ENCODE measurements at places on chromosomes 4 and X. TPM values are rescaled to one million over a fixed set of nuclear protein-coding genes. Genes with fewer than 3 reads are reported as not detected.

- H3K4me3 ChIP-seq, result no peak overlapping the region
- no peaks in the 10 kb centered on the region for H3K36me3 ChIP-seq
- no peak overlapping the region for H3K27ac ChIP-seq
- H3K27me3 ChIP-seq, result no peaks in the 10 kb centered on the region
- H3K4me1 ChIP-seq, result peaks cover 7% of the 10 kb centered on the region
- no peak for DNase-seq
These were observed 20.6 kb downstream of the ZNF721 start for GRCh38 chr4:478373-478772.

DNA sequence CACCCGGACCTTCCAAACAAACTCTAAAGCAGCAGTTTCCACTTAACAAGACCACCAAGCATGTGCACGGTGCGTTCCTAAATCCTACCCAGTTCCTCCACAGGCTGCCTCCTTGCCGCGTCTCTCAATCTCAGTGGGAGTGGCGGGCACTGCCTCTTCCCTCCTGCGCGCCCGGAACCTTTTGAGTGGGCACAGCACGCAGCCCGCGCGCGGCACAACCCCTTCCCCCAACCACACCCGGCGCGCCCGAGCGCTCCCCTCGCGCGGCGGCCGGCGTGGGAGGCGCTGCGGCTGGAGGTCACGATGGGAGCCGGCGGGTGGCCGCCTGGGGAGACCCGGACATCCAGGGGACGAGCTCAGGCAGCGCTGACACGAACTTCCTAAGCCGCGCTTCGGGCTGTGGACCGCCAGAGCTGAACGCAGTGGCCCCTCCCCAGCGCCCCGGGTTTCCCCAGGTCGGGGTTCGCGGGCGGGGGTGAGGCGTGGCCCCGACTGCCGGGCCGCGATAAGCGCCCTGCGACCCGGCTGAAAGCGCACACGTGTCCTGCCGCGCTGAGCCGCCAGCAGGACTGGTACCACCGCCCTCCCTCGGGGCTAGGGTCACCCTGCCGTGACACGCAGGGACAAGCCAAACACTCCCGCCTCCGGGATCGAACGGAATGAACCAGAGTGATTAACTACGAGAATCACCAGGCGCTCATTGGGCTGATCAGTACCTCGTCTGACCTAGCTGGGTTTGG lies at the start of gene ABCG2:
ABCG2 (minus strand) TSS at position 151 of the 740 bp plus-strand sequence. CDS start 18,644 bp downstream, outside the sequence.
- H3K4me3 ChIP-seq, result peak within 1 kb of the TSS; percentile 41
- no peaks in the 10 kb centered on the region for H3K36me3 ChIP-seq
- DNase-seq, result peak; percentile 0
- H3K4me1 ChIP-seq, result no peaks in the 10 kb centered on the region
- no peak within 1 kb of the TSS for H3K27ac ChIP-seq

- H3K27me3 ChIP-seq, result no peaks in the 10 kb centered on the region
- H3K4me1 ChIP-seq, result no peaks in the 10 kb centered on the region
- no peaks in the 10 kb centered on the region for H3K36me3 ChIP-seq
- DNase-seq, result no peak
These were observed 161.3 kb upstream of the MAGEB18 start for GRCh38 chrX:25976683-25977310.

GRCh38 chr4:30760551-30760950 lies 40.4 kb downstream of the PCDH7 start:
- H3K27ac ChIP-seq, result no peak overlapping the region
- H3K4me1 ChIP-seq, result no peaks in the 10 kb centered on the region
- H3K4me3 ChIP-seq, result no peak overlapping the region
- H3K27me3 ChIP-seq, result no peaks in the 10 kb centered on the region
- no peaks in the 10 kb centered on the region for H3K36me3 ChIP-seq

DNA sequence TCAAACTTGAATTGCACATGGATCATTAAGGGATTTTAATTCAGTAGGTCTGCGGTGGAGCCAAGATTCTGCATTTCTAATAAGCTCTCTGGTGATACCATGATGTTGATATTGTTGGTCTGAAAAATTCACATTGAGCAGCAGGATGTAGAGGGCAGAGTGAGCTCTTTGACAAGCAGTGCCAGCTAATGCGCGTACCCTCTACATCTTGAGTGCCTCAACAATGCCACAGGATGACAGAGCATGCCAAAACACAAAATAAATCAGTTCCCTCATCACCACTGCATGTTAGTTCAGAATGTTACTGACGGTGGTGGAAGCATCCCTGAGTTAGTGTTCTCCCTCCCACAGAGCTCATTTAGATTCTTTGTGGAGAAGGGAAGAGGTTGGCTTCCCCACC lies 23.5 kb downstream of the IL1RAPL1 start:
- no peaks in the 10 kb centered on the region for H3K4me1 ChIP-seq
- no peaks in the 10 kb centered on the region for H3K27me3 ChIP-seq
- DNase-seq, result no peak
- H3K36me3 ChIP-seq, result no peaks in the 10 kb centered on the region
- H3K27ac ChIP-seq, result no peak overlapping the region
- H3K4me3 ChIP-seq, result no peak overlapping the region

GRCh38 chrX:71095981-71096759 lies 519 bp downstream of the FOXO4 start:
- peaks cover 22% of the 10 kb centered on the region for H3K4me1 ChIP-seq
- H3K36me3 ChIP-seq, result no peaks in the 10 kb centered on the region
- DNase-seq, result peak; percentile 72
- no peaks in the 10 kb centered on the region for H3K27me3 ChIP-seq
- H3K4me3 ChIP-seq, result peak overlapping the region; percentile 90

DNA sequence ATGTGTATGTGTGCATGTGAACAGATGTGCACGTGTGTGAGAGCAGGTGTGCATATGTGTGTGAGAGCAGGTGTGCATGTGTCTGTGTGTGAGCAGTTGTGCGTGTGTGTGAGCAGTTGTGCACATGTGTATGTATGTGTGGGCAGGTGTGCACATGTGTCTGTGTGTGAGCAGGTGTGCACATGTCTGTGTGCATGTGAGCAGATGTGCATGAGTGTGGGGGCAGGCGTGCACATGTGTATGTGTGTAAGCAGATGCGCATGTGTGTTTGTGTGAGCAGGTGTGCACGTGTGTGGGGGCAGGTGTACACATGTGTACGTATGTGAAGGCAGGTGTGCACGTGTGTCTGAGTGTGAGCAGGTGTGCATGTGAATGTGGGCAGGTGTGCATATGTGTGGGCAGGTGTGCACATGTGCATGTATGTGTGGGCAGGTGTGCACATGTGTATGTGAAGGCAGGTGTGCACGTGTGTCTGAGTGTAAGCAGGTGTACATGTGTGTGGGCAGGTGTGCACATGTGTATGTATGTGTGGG lies 66.5 kb upstream of the LRPAP1 start:
- H3K36me3 ChIP-seq, result no peaks in the 10 kb centered on the region
- H3K27ac ChIP-seq, result no peak overlapping the region
- H3K4me3 ChIP-seq, result no peak overlapping the region
- H3K4me1 ChIP-seq, result no peaks in the 10 kb centered on the region
- no peak for DNase-seq

GRCh38 chr4:74529284-74530041 lies 84.5 kb downstream of the AREG start:
- no peaks in the 10 kb centered on the region for H3K27me3 ChIP-seq
- no peaks in the 10 kb centered on the region for H3K4me1 ChIP-seq
- H3K36me3 ChIP-seq, result no peaks in the 10 kb centered on the region
- no peak overlapping the region for H3K4me3 ChIP-seq
- H3K27ac ChIP-seq, result no peak overlapping the region
- DNase-seq, result no peak

DNA sequence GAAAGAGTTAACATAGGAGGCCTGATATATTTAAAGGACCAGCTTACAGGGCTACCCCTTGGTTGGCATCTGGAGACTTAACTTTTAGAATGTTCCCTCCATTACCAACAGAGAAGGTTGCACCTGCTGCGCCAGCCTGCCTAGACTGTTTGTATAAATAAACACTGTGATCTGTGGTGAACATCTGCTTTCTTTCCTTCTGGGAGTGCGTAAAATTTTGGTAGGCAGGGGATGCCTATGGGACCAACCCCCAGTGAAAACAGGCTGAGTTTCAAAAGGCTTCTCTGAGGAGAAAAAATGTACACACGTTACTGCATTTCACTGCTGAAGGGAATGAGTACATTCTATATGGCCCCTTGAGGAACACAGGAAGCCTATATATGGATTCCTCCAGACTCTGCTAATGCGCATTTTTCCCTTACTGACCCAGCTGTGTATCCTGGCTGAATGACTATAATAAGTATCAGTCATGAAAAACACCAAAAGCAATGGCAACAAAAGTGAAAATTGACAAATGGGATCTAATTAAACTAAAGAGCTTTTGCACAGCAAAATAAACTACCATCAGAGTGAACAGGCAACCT lies 13.8 kb downstream of the CENPC start:
- peaks cover 8% of the 10 kb centered on the region for H3K4me1 ChIP-seq
- peaks cover 29% of the 10 kb centered on the region for H3K36me3 ChIP-seq
- no peaks in the 10 kb centered on the region for H3K27me3 ChIP-seq
- no peak overlapping the region for H3K27ac ChIP-seq
- no peak for DNase-seq

GRCh38 chrX:40278340-40279090 lies 180.8 kb upstream of the BCOR start:
- H3K27me3 ChIP-seq, result no peaks in the 10 kb centered on the region
- H3K27ac ChIP-seq, result peak overlapping the region; percentile 51
- peak; percentile 89 for DNase-seq
- no peak overlapping the region for H3K4me3 ChIP-seq
- no peaks in the 10 kb centered on the region for H3K36me3 ChIP-seq

DNA sequence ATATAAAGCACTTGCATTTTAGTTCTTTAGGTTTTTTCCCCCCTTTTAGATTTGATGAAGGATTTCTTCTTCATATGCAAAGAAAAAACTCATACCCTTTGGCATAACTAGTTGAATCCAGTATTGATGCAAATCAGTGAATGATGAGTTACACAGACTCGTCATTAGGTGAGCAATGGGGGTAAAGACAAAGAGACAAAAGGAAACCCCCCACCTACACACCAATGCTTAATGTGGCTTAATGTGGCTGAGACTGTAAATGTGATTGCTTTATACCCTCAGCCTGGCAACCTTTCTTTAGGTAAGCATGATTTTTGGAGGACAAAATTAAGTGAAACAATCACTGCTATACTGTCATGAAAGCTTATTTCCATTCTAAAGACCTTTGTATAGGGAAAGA lies 39.5 kb downstream of the CD40LG start:
- DNase-seq, result no peak
- H3K36me3 ChIP-seq, result peaks cover 3% of the 10 kb centered on the region

DNA sequence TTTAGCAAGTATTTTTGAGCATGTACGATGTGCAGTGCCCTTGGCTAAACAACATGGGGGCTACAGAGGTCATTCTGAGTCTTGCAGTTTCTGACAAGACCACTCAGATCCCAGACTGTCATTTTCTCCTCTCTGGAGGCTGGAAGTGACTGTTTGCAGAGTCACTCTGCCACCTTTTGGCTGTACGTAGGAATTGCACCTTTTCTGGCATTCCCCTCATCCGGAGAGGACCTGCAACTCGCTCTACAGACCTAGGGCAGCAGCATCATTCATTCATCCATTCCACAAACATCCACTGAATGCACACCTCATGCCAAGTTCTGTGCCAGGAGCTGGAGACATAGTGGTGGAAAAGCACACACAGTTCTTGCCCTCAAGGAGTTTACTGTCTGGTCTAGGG lies 160.4 kb upstream of the GPR101 start:
- no peaks in the 10 kb centered on the region for H3K36me3 ChIP-seq
- H3K4me1 ChIP-seq, result no peaks in the 10 kb centered on the region
- no peaks in the 10 kb centered on the region for H3K27me3 ChIP-seq
- no peak overlapping the region for H3K4me3 ChIP-seq
- no peak overlapping the region for H3K27ac ChIP-seq
- DNase-seq, result no peak

DNA sequence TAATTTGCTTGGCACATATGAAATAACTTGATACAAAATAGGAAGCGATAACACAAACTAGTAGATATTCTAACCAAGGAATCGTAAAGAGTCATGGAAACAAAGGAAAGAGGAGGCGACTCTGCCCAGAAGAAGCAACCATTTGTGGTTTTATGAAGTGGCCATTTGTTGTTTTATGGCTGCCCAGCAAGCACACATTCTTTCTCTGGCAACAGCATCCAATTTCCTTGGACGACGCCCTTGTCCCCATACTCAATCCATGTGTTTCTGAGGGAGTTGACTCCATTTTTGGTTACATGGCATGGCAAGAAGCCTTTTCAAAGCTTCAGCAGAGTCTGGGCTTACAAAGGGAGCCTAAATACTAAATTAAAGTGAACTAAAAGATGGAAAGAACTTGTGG lies 295.1 kb downstream of the INPP4B start:
- H3K27ac ChIP-seq, result no peak overlapping the region
- H3K4me3 ChIP-seq, result no peak overlapping the region
- DNase-seq, result no peak
- no peaks in the 10 kb centered on the region for H3K27me3 ChIP-seq
- H3K4me1 ChIP-seq, result peaks cover 44% of the 10 kb centered on the region
- no peaks in the 10 kb centered on the region for H3K36me3 ChIP-seq

DNA sequence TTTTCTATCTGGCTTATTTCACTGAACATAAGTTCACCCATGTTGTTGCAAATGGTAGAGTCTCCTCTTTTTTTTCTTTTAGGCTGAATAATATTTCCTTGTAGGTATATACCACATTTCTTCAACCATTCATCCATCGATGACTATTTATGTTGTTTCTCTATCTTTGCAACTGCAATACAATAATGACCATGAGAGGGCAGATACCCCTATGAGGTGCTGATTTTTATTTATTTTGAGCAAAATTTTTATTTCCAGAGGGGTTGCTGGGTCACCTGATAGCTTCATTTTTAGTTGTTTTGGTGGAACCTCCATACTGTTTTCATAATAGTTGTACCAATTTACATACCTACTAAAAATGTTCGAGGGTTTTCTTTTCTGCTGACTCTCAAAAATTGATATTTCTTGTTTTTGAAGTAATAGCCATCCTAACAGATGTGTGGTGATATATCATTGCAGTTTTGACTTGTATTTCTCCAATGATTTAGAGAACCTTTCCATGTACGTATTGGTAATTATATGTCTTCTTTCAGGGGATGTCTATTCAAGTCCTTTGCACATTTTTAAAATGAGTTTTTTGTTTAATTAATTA lies 1697.0 kb downstream of the PCDH7 start:
- H3K4me3 ChIP-seq, result no peak overlapping the region
- no peak overlapping the region for H3K27ac ChIP-seq
- H3K36me3 ChIP-seq, result no peaks in the 10 kb centered on the region
- H3K27me3 ChIP-seq, result no peaks in the 10 kb centered on the region

DNA sequence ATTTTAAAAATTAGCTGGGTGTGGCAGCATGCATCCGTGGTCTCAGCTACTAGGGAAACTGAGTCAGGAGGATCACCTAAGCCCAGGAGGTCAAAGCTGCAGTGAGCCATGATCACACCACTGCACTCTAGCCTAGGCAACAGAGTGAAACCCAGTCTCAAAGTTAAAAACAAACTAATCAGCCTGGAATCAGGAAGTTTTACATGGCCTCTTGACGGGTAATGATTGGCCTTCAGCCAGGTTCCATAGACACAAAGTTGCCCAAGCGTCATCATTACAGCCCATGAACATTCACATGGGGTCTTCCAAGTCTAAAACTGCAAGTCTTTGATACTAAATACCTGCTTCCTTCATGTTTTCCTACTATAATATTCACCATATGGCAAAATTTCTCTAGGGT lies 10.0 kb upstream of the RGN start:
- H3K36me3 ChIP-seq, result no peaks in the 10 kb centered on the region
- H3K27me3 ChIP-seq, result no peaks in the 10 kb centered on the region
- no peak overlapping the region for H3K4me3 ChIP-seq
- H3K4me1 ChIP-seq, result no peaks in the 10 kb centered on the region

Gene HTN3
- not detected for polyA plus RNA-seq

Gene RNF175
- polyA plus RNA-seq, result not detected

Gene CXorf49
- not detected for polyA plus RNA-seq

Gene FGF16
- not detected for polyA plus RNA-seq

Gene GABRG1
- polyA plus RNA-seq, result not detected

Measured in CD8-positive, alpha-beta memory T cell (primary cell).